ENCODE measurements at places on chromosomes 7 and 10.

DNA sequence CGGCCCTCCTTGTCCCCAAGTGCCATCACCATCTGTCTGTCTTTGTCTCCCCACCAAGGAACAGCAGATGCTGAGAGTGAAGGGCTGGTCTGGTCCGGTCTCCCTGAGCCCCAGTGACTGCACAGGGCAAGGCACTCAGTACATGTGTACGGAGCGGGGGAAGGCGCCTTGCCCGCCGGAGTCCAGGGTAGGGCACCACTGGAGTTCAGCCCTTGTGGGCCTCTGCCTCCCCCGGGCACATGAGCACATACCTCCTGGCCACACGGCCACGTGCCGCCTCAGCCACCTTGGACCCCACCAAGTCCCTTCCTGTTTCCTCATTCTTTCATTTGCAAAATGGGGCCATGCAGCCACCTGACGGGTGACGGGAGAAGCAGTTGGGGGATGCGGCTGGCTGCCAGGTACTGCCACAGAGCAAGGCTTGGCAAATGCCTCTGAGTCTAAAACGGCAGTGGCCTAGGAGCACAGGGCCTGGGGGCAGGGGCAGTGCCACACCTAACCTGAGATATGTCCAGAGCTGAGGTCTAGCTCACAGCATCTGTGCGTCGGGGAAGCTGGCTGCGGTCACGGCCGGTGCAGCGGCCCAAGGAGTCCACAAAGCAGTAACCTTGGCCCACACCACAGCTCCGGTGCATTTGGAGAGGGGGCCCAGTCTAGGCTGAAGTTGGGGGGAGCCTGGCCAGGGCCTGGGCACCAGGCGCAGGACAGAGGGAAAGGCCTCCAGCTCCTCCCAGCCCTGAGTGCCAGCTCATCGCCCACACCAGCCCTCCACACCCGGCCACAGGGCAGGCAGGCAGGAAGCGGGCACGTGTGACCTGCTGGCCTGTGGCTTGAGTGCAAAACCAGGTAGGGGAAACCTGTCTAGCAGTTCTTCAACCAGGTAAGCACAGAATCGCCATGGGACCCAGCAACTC lies 5.2 kb downstream of the ADAP1 start:
- no peak for DNase-seq

- no peak for DNase-seq
Observed at GRCh38 chr10:47165168-47165710, 134.8 kb upstream of the GDF10 start.

DNA sequence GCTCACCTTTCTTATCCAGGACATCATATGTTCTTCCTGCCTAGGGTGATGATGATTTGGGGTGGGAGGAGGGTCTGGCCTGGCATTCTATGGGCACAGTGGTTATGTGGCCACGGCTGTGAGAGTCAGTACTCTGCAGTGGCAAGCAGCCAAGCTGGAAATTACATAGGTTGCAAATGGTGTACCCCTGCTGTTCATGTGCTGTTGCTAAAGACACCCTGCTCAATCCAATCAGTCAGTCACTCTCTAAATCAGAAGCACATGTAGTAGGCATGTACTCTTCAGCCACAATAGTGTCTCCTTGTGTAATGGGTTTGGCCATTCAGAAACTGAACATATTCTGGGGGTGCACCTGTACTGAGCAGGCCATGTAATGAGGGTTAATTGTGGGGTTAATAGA lies 449.1 kb upstream of the ANKRD30A start:
- no peak for DNase-seq

DNA sequence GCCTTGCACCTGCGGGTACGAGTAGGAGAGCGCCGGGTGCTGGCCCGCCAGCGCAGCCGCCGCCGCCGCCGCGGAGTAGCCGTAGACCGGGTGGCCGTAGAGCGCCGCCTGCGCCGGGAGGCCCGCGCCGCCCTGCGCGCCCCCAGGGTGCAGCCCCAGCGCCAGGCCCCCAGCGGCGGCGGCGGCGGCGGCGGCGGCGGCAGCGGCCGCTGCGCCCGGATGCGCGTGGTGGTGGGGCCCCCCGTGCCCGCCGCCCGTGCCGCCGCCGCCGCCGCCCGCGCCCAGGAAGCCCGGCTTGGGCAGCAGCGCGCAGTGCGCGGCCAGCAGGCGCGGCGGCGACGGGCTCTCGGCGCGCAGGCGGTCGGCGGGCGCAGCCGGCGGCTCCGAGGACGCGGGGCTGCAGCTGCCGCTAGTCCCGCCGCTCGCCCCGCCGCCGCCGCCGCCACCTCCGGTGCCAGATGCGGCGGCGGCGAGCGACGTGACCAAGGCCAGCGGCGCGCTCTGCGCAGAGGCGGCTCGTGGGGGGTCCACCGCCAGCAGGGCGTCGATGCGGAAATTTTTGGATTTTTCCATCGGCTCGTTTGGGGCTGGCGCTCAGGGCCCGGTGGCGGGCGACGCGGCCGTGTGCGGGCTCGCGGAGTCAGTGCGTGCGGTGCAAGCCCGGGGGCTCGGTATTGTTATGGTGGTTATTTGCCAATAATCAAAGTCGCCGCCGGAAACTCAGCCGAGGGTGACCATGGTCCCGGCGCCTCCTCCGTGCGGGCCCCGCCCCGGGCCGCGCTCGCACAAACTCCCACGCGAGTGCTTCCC lies 480 bp downstream of the MNX1 start:
- DNase-seq: no peak

DNA sequence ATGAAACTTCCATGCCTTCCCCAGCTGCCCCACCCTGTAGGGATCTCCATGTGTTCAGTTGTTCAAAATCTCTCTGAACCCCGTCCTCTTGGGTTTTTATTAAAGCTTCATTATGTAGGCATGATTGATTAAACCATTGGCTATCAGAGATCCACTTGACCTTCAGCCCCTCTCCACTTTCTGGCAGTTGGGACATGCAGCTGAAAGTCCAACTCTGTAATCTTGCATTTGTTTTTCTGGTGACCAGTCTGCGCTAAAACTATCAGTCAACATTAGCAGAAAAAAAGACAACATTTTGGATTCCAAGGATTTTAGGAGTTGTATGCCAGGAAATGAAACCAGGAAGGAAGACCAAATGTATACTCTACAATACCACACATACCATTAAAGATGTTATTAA lies 1115.1 kb downstream of the XPNPEP1 start:
- DNase-seq: no peak

GRCh38 chr10:51894771-51895578 lies 195.6 kb upstream of the CSTF2T start:
- no peak for DNase-seq

DNA sequence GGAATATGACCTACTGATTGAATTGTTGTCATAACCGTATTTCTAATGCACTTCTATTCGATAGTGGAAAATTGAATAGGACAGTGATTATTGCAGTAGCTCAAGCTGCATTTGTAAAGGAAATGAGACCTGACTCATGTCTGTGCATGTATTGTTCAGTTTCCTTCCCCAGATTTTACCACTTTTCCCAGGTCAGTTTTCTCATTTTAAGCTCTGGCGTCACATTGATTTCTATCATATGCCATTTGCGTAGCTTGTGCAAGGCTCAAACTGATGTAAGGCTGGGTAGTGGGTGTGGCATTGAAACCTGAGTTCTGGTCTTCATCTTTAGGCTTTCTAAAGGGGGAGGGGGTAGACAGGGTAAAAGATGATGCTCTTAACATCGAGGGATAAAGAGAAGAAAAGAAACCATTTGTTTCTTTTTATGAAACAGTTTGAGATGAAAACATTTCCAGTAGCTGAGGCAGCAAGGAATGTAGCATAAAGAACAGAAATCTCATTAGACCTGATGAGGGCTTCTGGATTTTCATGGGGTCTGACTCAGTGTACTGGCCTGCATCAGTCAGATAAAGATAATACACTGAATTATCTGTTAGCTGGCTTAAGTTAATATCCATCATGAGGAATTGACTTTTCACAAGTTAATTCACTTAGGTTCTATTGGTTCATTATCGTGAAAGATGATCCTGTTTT lies 182.3 kb upstream of the CDCA7L start:
- no peak for DNase-seq

DNA sequence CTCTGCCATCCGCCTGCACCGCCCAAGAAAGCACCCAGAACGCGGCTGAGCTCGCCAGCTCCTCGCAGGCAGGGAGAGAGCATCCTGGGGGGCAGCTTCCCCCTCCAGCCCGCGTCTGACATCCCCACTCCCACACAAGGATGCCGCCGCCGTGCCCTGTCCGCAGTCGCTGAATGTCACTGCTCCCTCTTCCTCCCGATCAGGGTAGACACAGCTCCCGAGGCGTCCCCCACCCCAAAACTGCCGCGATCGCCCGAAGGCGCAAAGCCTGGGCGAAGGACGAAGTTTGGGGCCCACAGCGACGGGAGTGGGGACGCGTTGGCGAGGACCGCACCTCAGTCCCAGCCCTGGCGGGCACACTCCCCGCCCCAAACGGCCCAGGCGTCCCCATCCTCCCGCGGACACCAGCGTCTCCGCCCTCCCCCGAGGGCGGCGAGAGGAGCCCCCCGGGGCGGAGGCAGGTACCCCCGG lies 1.5 kb upstream of the KAT6B start:
- DNase-seq: no peak

GRCh38 chr10:86344281-86344680 lies 22.3 kb downstream of the GRID1 start:
- DNase-seq: no peak

DNA sequence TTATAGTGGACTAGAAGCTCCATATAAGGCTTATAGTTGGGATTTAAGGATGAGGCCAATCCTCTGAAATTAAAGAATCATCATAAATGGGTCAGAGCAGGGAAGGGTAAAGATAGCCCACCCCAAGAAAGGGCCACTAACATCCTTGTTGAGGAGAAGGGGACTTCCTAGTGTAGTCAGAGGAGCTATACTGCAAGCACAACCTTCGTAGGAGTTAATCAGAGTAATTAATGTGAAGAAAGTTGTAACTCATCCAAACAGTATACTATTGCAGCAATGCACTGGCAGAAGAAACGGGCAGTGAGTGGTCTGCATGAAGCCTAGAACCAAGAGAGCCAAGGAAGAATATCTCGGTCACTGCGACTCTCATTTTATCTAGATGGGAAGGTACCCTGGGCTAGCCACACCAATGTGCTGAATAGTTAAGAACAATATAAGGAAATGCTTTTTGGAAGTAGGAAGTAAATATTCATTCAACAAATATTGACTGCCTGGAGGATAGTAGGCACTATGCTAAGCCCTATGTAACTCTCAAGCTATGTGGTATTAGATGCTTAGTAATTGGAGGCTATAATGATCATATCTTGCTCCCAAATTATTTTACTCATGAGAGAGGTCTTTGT lies 13.3 kb downstream of the OTUD1 start:
- no peak for DNase-seq

GRCh38 chr10:28810057-28810870 lies 132.9 kb downstream of the BAMBI start:
- DNase-seq: no peak

GRCh38 chr7:26562841-26563240 lies 271.2 kb downstream of the SNX10 start:
- no peak for DNase-seq

GRCh38 chr7:82755705-82756551 lies 312.4 kb upstream of the CACNA2D1 start:
- no peak for DNase-seq

DNA sequence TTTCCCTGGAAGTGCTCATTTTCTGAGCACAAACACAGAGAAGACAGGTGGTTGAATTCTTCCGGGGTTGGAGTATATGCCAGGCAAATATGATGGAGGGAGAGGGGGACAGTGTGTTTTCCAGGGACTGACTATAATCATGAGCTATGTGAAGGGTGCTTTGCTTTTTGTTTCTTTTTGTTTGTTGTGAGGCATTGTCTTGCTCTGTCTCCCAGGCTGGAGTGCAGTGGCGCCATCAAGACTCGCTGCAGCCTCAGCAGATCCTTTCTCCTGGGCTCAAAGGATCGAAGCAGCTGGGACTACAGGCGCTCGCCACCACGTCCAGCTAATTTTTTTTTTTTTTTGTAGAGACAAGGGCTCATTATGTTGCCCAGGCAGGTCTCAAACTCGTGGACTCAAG lies 47.3 kb upstream of the CPN1 start:
- no peak for DNase-seq

DNA sequence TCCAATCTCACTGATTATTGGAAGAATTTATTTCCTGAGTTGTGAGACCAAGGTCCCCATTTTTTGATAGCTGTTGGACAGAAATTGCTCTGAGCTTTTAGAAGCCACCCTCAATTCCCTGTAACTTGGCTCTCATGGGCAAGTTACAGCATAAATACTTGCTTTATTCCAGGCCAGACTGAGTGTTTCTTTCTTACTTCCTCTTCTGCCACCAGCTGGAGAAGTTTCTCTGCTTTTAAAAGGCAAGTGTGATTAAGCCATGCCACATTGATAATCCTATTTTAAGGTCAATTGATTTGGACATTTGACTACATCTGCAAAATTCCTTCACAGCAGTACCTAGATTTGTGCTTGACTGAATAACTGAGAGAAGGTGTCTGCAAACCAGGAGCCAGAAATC lies 14.1 kb upstream of the TAS2R41 start:
- DNase-seq: no peak

DNA sequence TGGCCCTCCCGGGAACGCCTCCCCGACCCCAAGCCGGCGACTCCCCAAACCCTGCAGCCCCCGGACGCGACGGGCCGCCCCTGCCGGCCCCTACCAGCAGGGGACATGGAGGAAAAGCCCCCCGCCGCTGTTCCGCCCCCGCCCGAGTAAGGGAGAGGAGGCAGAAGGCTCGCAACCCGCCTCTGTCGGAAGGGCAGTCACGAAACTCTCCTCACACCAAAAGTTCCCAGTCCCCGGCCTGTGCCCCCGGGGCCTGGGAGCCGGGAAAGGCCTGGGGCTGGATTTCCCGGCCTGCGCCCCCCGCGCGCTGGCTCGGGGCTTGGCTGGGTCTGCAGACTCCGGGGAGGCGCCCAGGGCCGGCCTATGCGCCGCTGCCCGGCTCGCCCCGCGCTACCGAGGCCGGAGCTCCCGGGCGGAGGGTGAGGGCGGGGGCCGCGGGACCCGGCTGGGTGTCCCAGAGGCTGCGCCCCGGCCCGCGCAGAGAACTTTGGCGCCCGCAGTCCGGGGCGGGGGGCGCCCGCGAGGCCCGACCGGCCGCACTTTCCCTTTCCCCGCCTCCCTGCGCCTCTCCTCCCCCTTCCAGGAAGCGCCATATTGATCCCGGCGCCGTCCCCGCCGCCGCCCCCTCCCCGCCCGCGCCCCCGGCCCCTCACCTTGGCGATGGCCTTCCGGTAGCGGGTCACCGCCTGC lies 728 bp downstream of the PARD3 start:
- DNase-seq: no peak

GRCh38 chr7:131657881-131658280 lies 101.5 kb upstream of the PODXL start:
- DNase-seq: no peak

GRCh38 chr7:33619264-33619663 lies 286.1 kb upstream of the BMPER start:
- no peak for DNase-seq

- peak; percentile 2 for DNase-seq
Observed at GRCh38 chr10:58152673-58153263, 114.9 kb downstream of the IPMK start.

DNA sequence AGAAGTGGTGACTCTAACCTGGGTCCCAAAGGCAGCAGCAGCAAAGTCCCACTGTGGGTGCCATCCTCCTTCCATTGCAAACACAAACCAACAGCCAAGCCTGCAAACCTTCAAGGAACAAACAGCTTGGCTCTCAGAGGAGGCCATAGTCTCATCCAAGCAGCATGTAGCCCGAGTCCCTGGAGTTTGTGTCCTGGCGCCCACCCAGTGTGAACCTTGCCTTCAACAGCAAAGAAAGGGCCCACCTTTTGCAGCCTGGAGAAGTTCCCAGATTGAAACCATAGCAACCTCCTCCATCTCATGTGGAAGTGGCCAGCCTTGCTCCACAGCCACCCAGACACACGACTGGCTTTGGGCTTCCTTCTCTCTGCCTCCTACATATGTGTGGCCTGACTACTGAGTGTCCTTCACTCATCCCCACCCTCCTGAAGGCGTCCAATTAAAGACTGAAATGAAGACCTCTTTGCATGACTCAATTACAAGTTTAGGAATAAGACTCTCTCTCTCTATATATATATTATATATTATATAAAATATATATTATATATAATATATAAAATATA lies 106.1 kb downstream of the C10orf90 start:
- DNase-seq: no peak
